CD4-positive, alpha-beta T cell treated with Interferon alpha-2 for 1 hour (primary cell): ENCODE measurements at places on chromosomes 2 and 18.

GRCh38 chr2:29916571-29916970 is 4.8 kb downstream of the ALK start:
- DNase-seq = no peak

DNA sequence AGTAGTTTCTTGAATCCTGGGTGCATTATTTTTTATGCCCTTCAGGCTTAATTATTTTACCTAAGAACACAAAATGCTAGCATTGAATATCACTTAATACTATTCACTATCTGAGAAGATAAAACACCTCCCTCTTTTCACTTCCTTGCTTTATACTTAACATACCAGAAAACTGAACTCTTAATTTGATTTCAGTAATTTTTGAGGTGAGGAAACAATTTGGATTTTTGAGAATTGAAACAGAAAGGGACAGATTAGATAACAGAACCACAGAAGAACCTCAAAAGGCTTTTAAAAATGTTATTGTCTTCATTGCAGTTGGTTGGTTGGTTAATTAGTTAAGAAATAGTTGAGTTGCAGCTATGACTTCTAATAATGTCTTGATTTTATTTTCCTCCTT is 69.5 kb downstream of the GPD2 start:
- no peak for DNase-seq

DNA sequence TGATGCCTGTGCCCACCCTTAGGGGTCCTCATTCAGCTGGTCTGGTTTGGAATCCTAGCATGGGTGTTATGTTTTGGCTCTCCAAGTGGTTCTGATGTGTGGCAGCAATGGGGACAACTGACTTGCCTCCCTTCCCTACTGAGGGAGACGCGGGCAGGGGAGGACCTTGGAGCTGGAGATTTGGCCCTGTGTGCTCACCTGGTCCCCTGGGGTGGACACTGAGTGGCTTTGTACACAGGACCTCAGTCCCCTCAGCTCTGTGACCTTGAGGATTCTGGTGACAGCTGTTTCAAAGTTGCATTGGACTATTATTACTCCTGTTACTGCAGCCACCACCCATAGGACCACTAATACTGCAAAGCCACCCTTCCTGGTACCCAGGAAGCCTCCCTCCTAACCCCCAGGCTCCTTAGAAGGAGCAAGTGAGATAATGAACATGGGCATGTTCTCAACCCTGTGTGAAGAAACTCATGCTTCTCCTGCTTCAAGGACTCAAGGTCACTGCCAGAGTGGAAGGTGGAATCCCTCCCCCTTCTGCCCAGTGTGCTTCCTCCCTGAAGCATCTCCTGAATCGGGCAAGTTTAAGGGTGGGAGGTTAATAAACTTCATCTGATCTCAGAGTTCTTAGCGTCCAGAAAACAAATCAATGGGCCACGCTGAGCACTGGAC is 26.5 kb downstream of the TMEM182 start:
- DNase-seq = no peak

- DNase-seq = no peak
These were observed 93.0 kb downstream of the CTIF start for GRCh38 chr18:48631851-48632250.

- no peak for DNase-seq
These were observed 372.8 kb downstream of the MTX2 start for GRCh38 chr2:176642074-176642473.

GRCh38 chr2:43458014-43458628 is 137.7 kb downstream of the THADA start:
- DNase-seq = no peak

DNA sequence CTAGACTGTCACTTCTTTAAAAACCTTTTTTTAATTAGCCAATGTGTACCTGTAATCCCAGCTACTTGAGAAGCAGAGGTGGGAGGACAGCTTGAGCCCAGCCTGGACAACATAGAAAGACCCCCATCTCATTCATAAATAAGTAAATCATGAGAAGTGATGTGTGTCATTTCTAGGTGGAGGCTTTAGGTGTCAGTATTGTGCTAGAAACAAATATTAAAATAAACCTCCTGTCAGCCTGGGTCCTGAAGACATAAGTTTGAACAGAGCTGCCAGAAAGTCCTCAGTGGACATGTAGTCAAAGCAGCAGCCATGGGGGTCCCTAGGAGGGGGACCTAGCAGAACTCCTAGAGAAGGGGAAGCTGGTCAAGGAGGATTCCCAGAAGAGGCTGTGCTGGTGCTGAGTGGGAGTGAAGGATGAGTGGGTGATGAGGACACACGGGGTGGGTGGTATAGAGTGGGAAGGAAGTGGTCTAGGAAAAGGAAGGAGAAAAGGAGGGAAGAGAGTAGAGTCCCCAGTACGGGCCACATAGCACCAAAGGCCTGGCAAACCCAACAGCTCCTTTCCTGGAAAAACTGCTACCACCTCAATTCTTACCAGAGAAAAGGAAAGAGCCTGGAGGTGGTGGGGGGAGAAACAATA is 316.6 kb upstream of the NCKAP5 start:
- DNase-seq = no peak

- no peak for DNase-seq
These were observed 48.8 kb upstream of the DTNB start for GRCh38 chr2:25722224-25722623.

- DNase-seq = no peak
These were observed 313.3 kb downstream of the AGAP1 start for GRCh38 chr2:235806986-235807750.

DNA sequence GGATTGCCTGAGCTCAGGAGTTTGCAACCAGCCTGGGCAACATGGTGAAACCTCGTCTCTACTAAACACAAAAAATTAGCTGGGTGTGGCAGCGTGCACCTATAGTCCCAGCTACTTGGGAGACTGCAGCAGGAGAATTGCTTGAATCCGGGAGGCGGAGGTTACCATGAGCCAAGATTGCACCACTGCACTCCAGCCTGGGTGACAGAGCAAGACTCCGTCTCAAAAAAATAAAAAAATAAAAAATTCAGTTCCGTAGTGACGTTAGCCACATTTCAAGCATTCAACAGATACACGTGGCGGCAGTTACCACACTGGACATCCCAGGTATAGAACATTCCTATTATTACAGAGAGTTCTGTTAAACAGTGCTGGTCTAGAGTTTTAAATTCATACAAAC is 4.5 kb downstream of the KANSL3 start:
- no peak for DNase-seq

- no peak for DNase-seq
These were observed 140.5 kb downstream of the ZFP36L2 start for GRCh38 chr2:43085929-43086328.

DNA sequence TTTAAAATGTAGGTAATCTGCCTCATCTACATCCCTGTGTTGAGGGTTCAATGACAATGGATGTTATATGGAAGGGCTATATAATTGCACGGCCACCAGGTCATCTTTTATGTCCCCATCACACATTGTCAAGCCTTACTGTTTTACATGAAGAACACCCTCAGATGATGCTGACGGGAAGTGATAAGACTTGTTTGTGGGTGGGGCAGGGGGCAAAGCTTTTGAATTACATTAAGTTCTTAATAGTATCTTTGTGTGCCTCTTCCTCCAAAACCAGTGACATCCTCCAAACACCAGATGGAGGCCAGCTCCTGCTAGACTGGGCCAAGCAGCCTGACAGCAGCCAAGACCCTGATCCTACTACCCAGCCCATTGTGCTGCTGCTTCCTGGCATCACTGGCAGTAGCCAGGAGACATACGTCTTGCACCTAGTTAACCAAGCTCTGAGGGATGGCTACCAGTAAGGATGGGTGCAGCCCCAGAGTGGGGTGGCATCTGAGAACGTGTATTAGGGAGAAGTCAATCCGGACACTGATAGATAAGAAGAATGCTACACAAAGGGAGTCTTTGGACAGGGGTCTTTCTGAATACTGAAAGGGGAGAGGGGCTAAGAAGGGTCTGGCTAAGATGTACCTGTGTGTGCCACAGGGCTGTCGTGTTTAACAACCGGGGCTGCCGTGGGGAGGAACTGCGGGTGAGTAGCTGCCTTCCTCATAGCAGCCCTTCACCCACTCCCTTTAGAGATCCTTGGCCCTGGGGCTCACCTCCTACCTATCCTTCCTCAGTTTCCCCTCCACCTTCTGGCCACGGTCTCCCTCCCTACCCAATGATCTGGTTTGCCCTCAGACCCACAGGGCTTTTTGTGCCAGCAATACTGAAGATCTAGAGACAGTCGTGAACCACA is 5.3 kb downstream of the ABHD1 start:
- DNase-seq = no peak

GRCh38 chr2:227719641-227720040 is 1.8 kb upstream of the SLC19A3 start:
- DNase-seq = no peak

- DNase-seq = no peak
These were observed 10.6 kb downstream of the DNAJB2 start for GRCh38 chr2:219289537-219290361.
